HEK293T (cell line): ENCODE measurements at places on chromosomes 5 and 9.
A peak's percentile ranks its signal among the peaks of the same experiment; 100 is the strongest.

DNA sequence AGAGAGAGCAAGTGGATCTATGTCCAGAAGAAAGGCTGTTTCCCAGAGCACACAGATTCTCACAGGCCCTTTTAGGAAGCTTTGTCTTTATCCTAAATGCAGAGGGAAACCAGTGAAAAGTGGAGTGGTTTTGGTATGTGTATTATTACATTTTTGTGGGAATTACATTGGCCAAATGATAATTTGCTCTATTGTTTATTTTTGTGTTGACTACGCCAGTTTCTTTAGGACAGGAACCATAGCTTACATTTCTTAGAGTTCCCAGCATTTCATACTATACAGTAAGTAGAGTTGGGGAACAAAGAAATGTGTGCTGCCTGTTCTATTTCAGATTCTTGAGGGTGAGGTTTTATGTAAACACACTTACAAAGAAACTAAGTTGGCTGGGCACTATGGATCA, 29.4 kb upstream of the SPATA31D4 start:
- DNase-seq: no peak

DNA sequence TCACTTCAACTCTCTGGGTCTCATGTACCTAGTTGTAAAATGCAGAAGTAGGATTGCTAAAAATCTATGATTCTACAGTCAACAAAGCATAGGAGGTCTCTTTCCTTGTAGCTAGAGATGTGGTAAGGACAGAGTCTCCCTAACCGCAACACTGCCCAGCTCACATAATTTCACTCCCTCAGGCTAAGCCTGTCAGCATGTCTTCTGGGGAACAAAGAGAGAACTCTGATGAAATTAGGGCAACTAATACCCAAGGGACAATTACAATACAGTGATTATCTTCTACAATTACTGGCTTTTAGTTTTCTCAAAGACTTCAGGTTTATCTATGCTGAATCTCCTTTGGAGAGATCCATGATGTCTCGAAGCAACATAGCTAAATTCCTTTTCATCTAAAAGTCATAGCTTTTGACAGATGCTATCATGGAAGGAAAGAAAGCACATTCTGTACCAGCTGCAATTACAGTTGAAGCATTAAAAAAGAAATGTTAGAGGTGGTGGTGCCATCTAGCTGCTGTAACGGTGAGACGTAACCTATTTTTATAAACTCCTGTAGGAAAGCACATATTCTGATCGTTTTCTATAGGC, 141.1 kb upstream of the TARS1 start:
- DNase-seq: peak; percentile 8

DNA sequence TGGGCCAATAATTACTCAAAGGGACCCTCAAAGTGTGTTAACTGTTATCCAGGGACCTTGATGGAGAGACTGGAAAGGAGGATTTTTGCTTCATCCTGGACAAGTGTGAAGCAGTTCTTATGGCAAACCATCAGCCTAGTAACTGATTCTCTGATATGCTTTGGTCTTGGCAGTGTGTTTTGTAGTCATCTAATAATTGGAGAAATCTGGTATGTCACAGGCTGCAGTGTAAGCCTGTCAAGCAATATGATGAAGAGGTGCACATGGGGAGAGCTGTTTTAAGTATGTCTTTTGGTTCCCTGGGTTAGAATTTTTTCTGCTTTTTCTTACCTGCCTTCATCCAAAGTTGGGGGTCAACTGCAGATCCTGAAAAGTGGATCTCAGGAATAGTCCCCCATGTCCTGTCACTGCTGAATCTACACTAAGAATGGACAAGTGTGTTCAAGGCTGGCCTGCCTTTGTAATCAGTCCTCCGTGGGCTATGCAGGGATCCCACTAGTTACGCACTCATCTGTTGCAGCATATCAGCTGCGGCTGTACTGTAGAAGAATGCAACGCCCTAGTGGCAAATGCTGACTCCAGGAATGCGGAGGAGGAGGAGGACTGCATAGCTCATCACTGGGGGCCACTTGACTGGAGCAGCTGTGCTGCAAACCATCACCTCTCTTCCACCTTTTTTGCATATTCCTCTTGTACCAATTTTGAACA, 1.9 kb downstream of the SPTAN1 start:
- DNase-seq: peak; percentile 41

DNA sequence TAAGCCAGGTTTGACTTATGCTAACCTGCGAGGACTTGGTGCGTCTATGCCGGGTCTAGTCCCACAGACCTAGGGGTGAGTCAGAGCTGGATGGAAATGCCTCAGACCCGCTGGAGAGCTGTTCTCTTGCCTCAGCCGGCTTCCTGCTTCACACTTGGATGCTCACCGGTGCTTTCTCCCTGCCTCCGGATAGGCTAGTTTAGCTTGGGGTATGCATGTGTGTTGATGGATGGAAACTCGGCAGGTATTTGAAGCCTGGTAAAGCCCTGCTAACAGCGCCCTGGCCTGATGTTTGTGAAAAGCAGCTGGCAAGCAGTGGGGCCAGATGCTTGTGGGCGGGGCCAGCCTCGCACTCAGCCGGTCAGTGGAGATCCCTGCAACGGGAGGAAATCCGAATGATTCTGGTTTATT, 29.3 kb downstream of the PRRC2B start:
- no peak for DNase-seq

- no peak for DNase-seq
Measured at GRCh38 chr5:172521338-172521932, 67.1 kb upstream of the SH3PXD2B start.

GRCh38 chr9:110950041-110950645, 88.1 kb downstream of the LPAR1 start:
- DNase-seq: no peak

- peak; percentile 62 for DNase-seq
Measured at GRCh38 chr9:116661037-116661954, 25.8 kb upstream of the TRIM32 start.

DNA sequence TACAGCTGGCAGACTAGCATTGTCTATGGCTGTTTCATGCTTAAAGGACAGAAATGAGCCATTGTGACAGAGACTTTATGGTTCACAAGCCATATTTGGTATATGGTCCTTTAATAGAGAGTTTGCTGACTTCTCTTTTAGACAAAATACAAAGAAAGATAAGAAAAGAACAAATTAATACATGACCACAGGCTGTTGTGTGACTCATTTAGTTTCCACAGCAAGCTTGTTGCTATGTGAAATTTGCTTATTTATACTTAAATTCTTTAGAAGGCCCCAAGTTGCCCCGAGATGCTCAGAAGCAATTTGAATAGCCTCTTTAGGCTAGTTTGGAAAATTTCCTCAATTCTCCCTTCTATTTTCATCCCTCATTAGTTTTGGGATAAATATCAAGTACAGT, 315.3 kb upstream of the RPS23 start:
- no peak for DNase-seq

GRCh38 chr5:14465776-14466175, 115.8 kb upstream of the OTULINL start:
- DNase-seq: no peak

GRCh38 chr5:39570403-39571027, 145.7 kb upstream of the DAB2 start:
- peak; percentile 10 for DNase-seq

- no peak for DNase-seq
Measured at GRCh38 chr5:41795125-41795524, 75.1 kb downstream of the OXCT1 start.

DNA sequence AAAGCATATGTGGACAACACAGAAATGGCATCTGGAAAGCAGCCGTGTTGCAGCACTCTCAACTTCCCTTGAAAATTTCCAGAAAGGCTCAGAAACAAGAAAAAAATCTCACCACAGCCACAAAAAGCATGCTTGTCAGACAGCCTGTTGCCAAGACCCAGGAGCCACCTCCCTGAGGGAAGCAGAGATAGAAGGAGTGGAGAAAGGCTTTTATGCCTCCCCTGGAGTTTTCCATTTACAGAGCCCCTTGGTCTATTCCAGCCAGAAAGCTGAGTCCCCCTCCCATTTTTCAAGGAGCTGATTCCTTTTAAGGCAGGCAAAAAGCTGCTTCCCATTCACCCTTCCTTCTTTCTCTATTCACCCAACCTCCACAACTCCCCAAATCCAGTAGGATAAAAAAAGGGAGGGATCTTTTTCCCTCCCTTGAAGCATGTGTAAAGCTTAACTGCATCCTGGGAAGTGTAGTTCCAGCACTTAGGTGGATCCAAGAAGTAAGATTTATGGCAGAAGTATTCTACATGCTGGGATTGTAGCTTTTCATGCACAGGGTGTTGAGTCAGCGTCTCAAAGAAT, 37.1 kb upstream of the PALM2AKAP2 start:
- no peak for DNase-seq

DNA sequence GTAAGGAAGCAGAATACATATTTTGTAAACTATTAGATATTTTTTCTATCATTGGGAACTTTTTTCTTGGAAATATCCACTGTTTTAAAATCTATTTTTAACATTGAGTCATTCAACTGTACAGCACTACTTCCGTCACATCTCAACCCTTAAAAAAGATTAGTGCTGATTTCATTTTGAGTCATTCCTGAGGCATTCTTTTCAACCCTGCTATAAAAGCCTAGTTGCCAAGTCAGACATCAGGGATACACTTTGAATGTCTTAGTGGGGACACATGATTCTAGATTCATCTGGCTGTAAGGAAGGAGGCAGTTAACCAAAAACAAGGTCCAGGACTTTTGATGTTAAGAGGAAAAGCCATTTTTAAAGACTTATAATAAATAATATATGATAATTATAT, 160.9 kb downstream of the GIN1 start:
- no peak for DNase-seq

DNA sequence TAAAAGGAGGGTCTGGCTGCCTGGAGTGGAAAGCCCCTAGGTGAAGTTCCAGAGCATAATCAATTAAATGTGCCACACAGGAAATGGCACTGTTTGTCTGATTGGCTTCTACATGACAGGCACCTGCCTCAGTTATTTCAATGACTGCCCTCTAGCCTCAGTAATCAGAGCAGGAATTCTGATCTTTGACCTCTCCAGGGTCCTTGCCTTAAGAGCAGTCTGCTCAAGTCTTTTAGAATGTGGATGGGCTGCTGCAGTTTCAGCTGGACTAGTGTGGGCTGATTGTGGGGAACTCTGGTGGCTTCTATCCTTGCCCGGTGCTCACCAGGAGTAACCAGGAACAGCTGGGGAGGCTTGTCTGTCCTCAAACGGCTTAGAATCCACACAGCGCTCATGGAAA, 98.9 kb downstream of the LIX1 start:
- no peak for DNase-seq

DNA sequence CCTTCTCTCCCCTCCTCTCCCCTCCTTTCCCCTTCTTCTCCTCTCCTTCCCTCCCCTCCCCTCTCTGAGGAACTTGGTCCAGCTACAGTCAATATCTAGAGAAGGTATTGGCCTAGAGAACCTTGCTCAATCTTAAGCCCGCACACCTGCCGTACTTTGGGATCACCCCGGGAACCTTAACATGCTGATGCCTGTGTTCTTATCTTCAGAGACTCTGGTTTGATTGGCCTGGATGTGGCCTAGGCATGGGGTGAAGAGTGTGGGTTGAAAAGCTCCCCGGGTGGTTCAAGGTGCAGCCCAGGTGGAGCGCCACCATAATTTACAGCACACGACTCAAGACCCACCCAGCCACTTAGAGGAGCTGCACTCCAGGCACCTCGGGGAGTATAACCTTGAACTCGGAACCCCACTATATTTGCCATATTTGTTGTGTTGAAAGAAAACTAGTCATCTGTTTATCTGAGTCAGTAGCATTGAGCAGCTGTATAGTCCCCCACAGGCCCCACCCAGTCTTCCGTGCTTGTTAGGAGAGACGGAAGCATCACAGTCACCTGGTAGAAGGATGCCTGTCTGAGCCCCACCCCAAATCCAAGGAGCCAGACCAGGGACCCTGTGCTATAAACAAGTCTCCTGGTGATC, 14.4 kb upstream of the PHF19 start:
- DNase-seq: no peak

DNA sequence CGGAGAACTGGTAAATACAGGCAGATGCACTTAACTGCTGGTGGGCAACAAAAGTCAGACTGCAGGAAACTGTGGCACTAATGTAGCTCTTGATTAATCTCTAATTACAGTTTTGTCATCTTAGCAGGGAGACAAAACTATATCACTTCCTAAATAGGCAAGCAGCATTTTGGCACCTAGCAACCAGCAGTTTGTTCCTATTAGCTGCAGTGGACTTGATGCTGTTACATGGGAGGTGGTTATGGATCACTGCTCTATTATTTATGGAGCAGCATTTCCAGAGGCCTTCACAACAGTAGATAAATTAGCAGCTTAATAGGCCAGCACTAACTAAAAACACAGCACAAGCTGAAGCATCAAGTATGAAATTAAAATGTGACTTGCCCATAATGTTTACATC, 518.3 kb upstream of the ITGA1 start:
- DNase-seq: no peak

- no peak for DNase-seq
Measured at GRCh38 chr5:80357671-80358070, 37.9 kb downstream of the SPZ1 start.

- no peak for DNase-seq
Measured at GRCh38 chr9:125822160-125822559, 75.0 kb downstream of the PBX3 start.

DNA sequence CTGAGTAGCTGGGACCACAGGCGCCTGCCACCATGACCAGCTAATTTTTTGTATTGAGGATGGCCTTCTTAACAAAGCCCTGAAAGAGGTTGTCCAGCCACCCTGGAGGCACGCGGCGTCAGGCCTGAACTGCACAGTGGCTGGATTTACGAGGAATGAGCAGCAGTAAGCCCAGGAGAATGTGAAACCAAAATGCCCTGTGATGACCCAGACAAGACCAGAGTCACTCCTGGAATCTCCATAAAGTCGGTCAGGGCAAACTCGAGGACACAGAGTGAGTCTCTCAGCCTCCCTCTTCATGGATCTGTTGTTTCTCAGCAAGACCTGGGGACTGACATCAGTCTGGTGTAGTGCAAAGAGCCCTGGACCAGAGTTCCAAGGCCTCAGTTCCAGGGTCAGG, 53.2 kb upstream of the C5orf58 start:
- no peak for DNase-seq

- peak; percentile 19 for DNase-seq
Measured at GRCh38 chr5:147935032-147935431, 28.7 kb upstream of the C5orf46 start.

GRCh38 chr5:9409413-9409960, 136.4 kb downstream of the SEMA5A start:
- no peak for DNase-seq

DNA sequence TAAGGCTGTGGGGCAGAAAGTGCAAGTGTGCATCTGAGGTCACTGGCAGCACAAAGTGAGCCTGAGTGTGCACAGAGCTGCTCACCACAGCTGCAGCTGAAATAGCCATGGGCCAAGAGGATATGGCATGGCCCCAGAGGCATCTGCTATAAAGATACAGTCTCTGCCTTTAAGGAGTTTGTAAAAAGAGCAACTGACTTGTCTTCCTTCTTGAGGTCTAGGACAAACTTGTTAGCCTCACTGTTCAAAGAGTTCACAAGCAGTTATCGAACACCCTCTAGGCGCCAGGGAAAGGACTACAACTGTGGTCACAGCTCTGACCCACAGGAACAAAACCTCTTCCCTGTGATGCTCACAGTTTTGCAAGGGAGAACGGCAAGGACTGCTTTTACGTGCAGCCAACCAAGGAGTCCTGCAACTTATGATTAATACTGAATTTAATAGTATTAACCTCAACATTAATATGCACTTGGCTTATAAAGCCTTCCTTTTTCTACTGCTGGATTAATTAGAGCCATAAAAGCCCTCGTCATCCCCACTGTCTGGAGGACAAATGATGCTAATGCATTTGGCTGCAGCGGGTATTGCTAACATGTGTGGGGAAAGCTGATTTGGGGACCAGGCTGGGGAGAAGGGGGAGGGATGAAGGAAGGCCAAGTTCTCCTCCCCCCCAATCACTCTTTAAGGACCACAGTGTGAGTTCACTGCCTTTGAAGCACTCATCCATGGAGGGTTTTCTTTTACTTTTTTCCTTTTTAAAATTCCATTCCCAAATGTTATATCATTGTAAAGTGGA, 189.8 kb upstream of the TRIM32 start:
- DNase-seq: no peak

GRCh38 chr5:27124590-27124989, 86.2 kb upstream of the CDH9 start:
- peak; percentile 39 for DNase-seq
